ENCODE measurements at places on chromosomes 7 and 10.

GRCh38 chr10:17286562-17287550 is 58.8 kb downstream of the VIM start:
- DNase-seq = no peak
- H3K36me3 ChIP-seq = no peaks in the 10 kb centered on the region
- no peak overlapping the region for H3K27ac ChIP-seq
- no peak overlapping the region for H3K4me3 ChIP-seq
- no peaks in the 10 kb centered on the region for H3K4me1 ChIP-seq
- H3K27me3 ChIP-seq = no peaks in the 10 kb centered on the region

GRCh38 chr10:37434091-37434490 is 308.7 kb downstream of the ANKRD30A start:
- no peaks in the 10 kb centered on the region for H3K4me1 ChIP-seq
- H3K4me3 ChIP-seq = no peak overlapping the region
- H3K36me3 ChIP-seq = no peaks in the 10 kb centered on the region
- no peaks in the 10 kb centered on the region for H3K27me3 ChIP-seq

- DNase-seq = no peak
- no peaks in the 10 kb centered on the region for H3K4me1 ChIP-seq
- H3K27ac ChIP-seq = no peak overlapping the region
- no peaks in the 10 kb centered on the region for H3K36me3 ChIP-seq
Observed at GRCh38 chr7:18771834-18772566, 276.5 kb downstream of the HDAC9 start.

DNA sequence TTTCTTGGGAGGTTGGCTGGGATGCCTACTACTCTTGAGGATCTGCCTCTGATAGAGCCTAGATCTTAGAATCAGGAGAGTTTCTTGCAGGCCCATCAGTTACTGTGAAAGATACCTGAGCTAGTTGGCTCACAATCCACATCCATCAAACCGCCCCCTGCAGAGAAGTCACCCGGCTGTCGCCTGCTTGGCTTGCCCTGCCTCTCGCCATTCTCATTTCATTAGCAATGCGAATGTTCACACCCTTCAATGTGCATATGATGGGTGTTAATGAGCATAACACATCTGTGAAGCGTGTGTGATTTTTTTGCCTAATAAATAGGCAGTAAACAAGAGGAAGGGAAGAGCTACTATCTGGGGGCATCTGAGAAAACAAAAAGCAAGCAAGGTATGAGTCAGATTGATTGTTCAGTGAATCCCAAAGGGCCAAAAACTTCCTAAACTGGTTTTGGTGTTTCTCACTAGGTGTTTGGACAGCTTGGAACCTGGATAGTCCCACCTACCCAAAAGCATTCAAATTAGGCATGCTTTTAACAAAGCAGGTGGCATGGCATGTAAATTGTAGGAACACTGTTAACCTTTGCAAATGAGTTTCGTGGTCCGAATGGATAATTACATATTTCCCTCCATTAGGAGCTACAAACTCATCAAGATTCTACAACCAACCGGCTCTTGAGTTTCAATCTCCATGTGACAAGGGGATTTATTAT is 272.3 kb upstream of the C7orf33 start:
- no peak overlapping the region for H3K4me3 ChIP-seq
- H3K27ac ChIP-seq = no peak overlapping the region
- no peaks in the 10 kb centered on the region for H3K36me3 ChIP-seq
- H3K4me1 ChIP-seq = no peaks in the 10 kb centered on the region

DNA sequence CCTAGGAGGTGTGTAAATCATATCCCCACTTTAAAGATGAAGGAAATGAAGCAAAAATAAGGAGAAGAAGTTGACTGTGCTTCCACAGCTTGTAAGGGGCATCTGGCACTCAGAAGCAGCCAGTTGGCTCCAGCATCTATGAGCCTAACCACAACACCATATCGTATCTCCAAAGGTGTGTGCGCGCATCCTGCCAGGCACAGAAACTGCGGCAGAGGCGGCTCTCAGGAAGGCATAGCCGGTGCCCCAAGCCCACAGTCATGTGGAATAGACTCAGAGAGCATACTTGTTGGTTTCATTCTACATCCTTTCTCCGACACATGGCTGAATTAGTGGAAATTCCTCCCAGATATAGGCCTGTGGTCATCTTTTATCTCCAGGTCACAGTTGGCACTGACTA is 423.9 kb downstream of the CALN1 start:
- H3K4me3 ChIP-seq = no peak overlapping the region
- no peaks in the 10 kb centered on the region for H3K27me3 ChIP-seq
- no peak overlapping the region for H3K27ac ChIP-seq
- H3K4me1 ChIP-seq = no peaks in the 10 kb centered on the region
- no peak for DNase-seq

DNA sequence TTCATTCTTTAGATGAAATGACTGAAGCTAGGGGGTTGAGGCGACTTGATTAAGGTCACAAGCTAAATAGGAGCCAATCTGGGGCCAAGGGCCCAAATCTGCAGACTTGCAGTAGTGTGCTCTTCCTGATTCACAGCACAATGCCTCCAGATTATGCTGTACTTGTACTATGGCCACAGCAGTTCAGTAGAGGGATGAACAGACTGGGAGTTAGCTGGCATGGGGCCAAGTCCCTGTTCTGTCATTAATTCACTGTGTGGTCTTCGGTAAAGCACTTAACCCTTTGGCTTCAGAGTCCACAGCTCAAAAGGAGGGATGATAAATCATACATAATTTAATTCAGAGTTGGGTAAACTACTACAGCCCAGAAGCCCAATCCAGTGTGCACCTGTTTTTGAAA is 196.8 kb downstream of the XPNPEP1 start:
- H3K4me3 ChIP-seq = no peak overlapping the region
- H3K27me3 ChIP-seq = no peaks in the 10 kb centered on the region
- DNase-seq = no peak
- no peak overlapping the region for H3K27ac ChIP-seq
- no peaks in the 10 kb centered on the region for H3K4me1 ChIP-seq
- no peaks in the 10 kb centered on the region for H3K36me3 ChIP-seq

Measured in uterus (tissue), 4 donors.